ENCODE measurements at places on chromosomes 5 and 9.

GRCh38 chr5:112239996-112240395 lies 179.1 kb downstream of the EPB41L4A start:
- DNase-seq, result no peak

GRCh38 chr9:16879416-16879815 lies 8.9 kb upstream of the BNC2 start:
- no peak for DNase-seq

GRCh38 chr5:543755-544674 lies 19.8 kb upstream of the SLC9A3 start:
- no peak for DNase-seq

DNA sequence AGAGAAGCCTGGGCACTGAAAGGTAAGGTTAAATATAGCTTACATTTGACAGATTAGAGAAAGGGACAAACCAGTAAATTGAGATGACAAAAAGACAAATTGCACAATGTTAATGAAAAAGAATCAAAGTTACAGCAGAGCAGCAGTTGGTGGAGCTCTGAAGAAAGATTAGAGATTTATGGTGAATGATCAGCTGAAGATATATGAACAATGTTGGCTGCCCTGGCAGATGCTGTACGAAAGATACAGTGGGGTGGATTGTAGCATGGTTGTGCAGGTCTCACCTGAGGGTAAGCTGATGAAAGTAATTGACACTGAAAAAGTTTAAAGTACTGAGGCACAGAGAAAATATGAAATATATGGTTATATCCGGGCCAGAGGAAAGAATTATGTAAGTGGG lies 492.1 kb downstream of the ARHGEF28 start:
- no peak for DNase-seq

- DNase-seq, result no peak
These were observed 5.8 kb upstream of the POMT1 start for GRCh38 chr9:131496844-131497405.

GRCh38 chr9:35341021-35341420 lies 148.9 kb upstream of the RUSC2 start:
- no peak for DNase-seq

GRCh38 chr5:55671975-55672374 lies 40.1 kb downstream of the SLC38A9 start:
- DNase-seq, result no peak

DNA sequence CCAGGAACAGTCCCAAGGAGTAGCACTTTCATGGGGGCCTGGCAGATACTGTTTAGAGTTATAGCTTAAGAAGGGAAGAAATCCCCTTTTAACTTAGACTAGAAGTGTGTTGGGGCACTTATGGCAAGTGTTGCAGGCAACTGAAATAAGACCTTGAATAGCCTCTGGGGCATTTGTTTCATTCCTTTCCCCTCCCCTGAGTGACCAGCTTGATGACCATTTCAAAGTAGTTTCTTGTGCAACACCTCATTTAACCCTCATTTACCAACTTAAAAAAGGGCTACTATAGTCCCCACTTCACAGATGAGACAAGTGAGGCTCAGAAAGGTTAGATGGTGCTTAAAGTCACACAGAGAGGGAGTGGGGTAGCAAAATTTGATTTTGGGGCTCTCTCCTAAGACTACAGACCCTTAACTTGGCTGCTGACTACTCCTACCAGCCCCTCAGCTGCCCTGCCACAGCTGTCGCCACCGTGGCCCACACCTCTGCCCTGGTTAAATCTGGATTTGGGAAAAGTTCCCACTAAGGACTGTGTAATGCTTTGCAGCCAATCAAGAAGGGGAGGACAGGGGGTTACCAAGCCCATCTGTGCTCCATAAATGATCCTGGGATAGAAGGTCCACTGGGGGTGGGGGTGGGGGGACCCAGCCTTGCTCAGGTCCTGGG lies 5.5 kb downstream of the PDLIM4 start:
- DNase-seq, result no peak

DNA sequence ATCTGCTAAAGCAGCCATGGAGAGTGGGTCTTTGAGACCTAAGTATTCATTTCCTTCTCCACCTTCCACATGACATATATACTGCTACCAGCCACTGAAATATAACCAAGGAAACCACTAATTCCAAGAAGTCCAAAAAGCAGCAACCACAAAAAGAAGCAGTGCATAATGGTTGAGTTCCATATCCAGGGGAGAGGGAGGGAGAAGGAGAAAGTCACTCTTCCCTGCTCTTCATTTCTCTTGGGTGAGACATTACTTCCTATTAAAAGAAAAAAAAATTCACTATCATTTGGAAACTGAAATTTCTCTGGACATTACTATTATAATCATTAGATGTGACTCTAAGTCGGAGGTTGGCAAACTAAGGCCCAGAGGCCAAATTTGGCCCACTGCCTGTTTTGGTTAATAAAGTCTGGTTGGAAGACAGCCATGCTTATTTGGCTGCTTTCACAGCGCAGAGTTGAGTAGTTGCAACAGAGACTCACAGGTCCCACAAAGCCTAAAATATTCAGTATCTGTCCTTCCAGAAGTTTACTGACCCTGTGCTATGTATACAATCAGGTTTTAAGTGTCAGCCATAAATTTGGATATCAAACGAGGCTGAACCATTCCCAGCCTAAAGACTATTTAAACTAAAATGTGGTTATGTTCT lies 168.6 kb downstream of the MPDZ start:
- DNase-seq, result no peak

GRCh38 chr5:139886213-139886612 lies 90.6 kb downstream of the PSD2 start:
- no peak for DNase-seq

DNA sequence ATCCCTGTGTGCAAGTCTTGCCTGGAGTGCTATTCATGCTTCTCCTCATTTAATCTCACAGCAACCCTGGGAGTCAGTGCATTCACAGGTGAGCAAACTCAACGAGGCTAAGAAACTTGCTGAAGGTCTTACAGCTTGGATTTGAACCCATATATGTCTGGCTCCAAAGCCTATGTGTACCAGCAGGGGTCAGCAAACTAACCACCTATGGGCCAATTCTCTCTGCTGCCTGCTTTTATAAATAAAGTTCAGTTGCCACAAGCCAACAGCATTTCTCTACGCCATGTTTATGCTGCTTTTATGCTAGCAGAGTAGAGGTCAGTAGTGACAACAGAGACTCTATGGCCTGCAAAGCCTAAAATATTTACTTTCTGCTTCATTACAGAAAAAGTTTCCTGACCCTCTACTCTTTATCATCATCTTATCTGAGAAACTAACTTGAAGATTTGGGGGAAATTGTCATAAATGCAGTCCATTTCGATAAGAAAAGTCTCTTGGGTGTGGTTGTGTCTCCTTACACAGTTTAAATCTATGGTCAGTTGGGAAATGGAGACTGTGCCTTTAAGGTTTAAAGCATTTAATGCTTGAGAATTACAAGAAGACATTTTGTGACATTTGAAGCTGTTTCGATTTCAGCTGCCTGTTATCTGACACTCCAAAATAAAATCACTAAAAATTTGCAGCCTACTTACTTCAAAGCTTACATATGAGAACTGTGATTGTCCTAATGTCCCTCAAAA lies 137.7 kb downstream of the PRELID2 start:
- peak; percentile 53 for DNase-seq

GRCh38 chr9:21070171-21070571 lies 7.6 kb downstream of the IFNB1 start:
- DNase-seq, result peak; percentile 74

GRCh38 chr5:3980156-3980555 lies 384.5 kb downstream of the IRX1 start:
- no peak for DNase-seq

DNA sequence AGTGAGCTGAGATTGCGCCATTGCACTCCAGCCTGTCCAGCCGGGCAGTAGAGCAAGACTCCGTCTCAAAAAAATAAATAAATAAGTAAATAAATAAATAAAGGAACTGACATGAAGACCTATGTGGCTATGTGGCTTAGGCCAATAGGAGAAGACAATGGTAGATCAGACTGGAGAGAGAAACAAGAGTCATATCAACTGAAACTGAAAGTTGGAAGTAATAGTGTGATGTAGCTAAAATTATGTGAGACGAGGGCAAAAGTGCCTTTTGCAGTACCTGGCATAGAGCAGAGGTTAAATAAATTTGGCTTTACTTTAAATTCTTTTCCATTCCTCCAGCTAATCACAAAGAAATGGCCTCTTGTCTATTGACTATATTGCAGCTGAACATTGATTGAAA lies 7.3 kb downstream of the FBP2 start:
- no peak for DNase-seq

GRCh38 chr5:132823481-132824050 lies 6.9 kb downstream of the SHROOM1 start:
- no peak for DNase-seq

GRCh38 chr9:35548571-35548970 lies 56.5 kb upstream of the TESK1 start:
- DNase-seq, result no peak

GRCh38 chr5:7053125-7053524 lies 339.9 kb downstream of the TENT4A start:
- no peak for DNase-seq

DNA sequence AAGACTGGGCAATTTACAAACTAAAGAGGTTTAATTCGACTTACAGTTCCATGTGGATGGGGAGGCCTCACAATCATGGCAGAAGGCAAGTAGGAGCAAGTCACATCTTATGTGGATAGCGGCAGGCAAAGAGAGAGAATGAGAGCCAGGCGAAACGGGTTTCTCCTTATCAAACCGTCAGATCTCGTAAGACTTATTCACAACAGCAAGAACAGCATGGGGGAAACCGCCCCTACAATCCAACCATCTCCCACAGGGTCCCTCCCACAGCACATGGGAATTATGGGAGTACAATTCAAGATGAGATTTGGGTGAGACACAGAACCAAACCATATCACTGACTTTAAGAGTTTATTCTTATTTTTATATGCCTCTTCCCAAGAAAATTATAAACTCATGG lies 60.3 kb downstream of the RFK start:
- no peak for DNase-seq

DNA sequence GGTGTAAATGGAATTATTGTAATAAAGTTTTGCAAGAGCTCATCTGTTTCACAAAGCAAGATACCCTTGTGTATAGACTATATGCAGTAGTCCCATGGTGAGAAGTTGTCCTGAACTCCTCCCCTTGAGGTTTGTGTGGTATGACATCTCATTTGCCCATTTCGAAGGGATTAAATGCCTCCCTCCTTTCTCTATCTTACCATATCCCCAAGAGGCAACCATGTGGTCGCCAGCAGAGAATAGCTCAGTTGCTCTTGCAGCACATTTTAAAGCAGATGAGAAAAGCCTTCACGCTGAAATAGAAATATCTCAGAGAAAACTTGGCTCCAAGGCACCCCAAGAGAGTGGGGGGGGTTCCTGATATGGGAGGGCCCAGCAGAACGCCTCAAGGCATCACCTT lies 4.6 kb downstream of the SEMA6A start:
- no peak for DNase-seq

DNA sequence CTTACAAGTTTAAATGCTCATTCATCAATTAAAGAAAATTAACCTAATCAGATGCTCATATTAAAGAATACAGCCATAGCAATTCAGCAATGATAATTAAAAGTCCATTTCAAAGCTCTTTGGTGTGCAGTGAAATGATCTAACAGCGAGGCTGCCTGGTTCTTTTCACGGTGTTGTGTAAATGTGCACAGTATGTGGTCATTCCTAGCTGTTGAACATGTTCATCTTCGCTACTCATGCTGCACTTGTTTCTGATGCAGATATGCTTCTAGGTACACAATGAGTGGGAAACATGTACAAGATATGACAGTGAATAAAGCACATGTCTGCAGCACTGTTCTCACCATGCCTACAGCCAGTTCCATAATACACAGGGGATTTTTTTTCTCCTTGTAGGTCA lies 163.5 kb downstream of the NR2F1-AS1 start:
- DNase-seq, result no peak

- no peak for DNase-seq
These were observed 307.5 kb downstream of the ZNF608 start for GRCh38 chr5:124438903-124439281.

DNA sequence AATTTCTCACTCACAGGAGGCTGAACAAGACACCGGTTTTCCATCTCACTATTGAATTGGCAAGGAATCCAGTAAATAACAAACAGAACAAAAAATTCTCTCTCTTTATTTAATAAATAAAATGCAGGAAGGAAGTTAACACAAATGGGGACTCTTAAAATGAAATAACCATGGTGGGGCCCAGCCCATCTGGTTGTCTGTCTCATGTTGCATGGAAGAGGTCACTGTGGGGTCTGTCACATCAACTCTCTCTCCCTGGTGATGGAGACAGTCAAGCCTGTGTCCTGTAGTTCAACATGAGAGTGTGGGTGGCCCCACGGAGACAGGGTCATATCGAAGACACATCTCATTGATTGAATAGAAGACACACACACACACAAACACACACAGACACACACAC lies 297.7 kb downstream of the IRX2 start:
- DNase-seq, result no peak

DNA sequence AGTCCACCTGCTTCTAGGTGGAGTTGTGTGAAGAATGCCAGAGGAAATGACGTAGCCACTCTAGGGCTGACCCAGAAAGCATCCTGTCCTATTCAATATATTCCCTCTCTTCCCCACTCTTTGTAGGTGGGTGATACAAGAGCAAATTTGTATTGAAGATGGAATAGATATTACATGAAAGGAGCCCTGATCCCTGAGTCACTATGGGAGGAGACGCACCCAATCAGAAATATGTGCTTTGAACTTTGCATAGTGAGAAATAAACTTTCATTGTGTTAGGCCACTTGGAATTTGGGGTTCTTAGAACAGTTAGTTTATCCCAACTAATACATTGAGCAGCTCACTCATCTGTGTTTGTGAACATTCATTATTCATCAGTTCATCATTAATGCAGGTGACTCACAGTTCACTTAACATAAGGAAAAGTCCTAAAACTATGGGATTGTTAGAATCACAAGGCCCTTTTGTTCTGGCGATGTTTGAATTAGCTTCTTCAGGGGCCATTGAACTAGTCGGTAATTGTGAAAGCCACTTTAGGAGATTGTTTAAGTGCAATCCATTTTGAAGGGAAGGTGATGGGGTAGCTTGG lies 26.9 kb upstream of the NTRK2 start:
- DNase-seq, result no peak

GRCh38 chr5:170171811-170172210 lies 61.0 kb upstream of the C5orf58 start:
- no peak for DNase-seq

DNA sequence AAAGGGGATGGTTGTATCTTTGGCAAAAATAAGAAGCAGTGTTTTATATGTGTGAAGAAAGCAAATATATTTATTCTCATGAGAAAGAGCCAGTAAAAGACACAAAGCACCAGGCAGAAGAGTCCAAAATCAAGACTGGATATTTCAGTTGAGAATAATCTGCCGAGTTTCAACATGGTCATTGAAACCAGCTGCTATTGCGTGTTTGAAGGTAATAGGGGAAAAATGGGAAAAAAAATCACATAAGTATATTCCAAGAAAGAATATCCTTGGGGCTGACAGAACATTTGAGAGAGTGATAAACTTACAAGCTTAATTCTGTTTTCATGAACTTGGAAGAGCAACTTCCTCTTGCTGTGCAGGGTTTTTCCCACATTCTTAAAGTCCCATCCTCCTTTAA lies 79.9 kb downstream of the ISOC1 start:
- DNase-seq, result no peak

Measured in SJSA1 (cell line).